ENCODE measurements at places on chromosomes 1 and 21.

- no peak for DNase-seq
Measured at GRCh38 chr21:31484219-31484618, 140.2 kb upstream of the TIAM1 start.

- DNase-seq = no peak
Measured at GRCh38 chr1:109933856-109934711, 23.4 kb downstream of the CSF1 start.

DNA sequence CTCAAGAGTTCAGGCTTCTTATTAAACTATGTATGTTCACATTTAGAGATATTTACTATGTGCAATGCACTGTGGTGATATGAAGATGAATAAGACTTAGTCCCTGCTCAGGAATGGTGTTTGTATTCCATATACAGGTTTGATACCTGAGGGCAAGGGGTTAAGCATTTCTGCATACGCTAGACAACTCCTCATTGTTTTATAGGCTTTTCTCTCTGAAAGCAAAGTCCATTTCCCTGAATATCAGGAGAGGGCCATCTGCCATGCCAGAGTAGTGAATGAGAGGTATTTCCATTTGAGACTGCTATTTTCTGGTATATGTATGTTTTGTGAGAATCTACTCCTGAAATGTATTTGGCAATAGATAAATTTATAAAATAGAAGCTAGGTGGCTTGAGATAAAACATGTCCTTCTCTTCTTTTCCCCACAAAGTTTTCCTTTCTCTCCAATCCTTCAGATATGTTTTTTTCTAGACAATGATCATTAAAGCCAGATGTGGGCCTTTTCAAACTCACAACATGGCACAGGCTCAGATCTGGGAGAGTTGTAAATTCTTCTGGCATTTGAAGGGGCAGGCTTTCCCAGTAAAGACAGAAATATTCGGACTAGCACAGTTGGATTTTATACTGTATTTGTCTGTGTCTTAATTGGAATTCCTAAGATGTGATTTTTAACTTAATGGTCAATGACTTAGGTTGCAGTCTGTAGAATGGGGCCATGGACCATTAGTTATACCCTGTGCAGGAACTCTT lies 73.3 kb upstream of the WDR26 start:
- DNase-seq = no peak

- DNase-seq = no peak
Measured at GRCh38 chr1:240244968-240245628, 153.4 kb downstream of the FMN2 start.

- no peak for DNase-seq
Measured at GRCh38 chr1:214326406-214326805, 45.4 kb downstream of the SMYD2 start.

DNA sequence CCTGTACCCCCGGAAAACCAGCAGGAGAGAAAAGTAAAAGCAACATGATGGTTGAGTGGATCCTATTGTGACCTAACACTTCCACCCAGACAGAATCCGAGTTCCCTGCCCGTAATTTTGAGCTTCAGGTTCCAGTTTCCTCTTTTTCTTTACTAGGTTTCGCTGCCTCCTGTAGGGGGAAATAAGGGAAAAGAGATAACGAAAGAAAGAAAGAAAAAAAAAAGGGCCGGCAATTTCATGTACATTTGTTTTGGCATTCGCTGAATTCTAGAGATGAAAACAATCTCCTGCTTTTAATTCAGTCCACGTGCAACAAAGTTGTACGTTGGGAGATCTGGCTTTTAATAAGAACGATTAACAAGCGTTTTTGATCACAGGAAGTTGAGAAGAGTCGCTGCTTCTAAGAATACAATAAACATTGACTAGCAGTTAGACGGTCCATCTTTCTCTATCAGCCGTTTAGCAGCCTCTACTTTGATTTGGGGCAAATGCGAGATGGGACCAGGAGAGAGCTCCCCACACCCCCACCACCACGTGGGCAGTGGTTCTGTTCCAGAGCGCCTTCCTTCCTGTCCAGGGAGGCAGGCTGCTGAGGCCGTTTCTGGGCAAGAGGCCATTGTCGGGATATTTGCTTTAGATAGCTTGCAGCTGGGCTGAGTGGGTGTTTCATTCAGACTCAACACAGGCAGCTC lies 155.9 kb upstream of the RUNX1 start:
- peak; percentile 16 for DNase-seq

DNA sequence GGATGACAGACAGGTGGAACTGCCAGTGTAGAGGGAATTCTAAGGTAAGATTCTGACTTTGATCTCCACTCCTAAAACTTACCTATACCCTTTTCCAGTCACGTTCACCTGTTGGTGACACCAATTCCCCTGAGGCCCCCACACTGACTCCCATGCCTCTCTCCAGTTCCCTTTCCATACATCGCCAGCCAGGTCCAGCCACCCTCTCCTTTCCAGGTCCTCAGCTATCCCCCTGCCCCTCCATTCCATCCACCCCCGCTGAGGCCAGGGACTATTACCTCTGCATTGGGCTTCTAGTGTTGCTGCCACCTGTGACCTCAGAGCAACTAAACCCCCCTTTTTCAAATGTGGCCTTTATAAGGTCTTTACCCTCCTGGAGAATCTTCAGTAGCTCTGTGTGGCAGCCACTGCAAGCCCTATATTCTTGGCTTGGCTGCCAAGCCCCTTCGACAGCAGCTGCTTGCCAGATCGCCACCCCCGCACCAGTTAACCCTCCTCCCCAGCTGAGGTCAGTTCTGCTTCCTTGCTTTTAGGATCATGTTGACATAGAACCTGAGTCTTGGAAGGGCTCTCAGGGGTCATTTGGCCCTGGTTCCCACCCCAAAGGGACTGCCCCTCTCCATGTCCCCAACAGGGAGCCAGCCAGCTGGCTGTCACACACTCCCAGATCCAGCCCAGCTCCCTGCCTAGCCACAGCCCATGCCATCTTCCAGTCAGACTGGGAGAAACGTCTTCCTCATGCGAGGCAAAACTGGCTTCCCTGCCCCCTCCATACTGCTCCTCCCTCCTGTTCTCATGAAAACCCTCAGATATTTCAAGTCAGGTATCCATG lies 14.7 kb downstream of the CSF1 start:
- no peak for DNase-seq

- no peak for DNase-seq
Measured at GRCh38 chr1:112998592-112999235, 42.7 kb upstream of the SLC16A1 start.

DNA sequence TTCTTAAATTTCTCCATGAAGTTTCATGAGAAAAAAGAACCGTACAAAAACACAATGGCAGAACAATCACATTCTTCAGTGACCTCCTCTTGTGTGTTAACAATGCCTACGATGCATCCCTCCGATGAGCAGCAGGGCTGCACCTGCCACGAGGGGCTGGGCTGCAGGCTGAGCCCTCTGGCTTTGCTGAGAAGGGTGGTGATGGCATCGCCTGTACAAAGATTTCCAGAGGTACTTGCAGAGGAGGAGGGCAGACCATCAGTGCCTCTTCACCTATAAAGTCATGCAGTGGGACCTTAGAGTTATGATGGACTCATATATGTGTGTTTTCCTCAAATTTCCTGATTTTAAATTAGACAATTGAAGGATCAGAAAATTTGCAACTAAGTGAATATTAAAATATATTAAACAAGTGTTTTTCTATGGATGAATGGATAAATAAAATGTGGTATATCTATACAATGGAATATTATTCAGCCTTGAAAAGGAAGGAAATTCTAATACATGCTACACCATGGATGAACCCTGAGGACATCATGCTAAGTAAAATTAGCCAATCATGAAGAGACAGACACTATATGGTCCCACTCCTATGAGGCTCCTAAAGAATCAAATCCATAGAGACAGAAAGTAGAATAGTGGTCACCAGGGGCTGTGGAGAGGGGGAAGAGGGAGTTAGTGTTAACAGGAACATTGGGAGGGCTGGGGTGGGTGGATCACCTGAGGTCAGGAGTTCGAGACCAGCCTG lies 489.3 kb downstream of the SIPA1L2 start:
- no peak for DNase-seq

DNA sequence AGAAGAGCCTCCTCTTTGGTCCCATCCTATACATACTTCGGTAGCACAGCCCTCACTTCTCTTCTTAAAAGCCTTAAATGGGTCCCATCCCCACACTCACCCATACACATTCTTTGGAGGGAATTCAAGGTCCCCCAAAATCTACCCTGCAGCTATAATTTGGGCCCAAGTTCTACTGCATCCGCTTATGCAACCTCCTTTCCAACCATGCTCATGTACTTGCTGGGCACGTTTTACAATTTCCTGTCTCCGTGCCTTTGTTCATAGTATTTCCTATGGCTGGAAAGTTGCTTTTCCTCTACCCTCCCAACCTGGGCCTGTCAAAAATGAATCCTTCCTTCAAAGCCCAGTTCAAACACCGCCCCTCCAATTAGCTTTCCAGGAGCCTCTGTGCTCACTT lies 99.7 kb downstream of the SLC45A1 start:
- DNase-seq = no peak

DNA sequence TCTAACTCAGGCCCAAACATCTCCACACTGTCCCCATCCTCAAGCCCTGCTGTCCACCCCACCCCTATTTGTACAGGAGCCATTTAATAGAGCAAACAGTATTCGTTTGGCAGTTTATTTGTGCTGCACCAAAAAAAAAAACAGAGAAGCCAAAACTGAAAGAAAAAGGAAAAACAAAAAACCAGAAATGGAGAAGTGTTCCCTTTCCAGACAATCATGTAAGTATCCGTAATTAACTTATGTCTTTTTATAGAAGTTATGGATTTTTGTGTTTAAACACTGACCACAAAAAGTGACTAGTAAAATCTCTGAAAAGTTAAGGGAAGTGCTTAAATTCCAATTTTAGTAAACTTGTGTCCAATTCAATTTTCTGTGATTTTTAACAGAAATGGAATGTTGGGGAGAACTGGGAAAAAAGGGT lies 40.4 kb upstream of the ZBTB18 start:
- no peak for DNase-seq

DNA sequence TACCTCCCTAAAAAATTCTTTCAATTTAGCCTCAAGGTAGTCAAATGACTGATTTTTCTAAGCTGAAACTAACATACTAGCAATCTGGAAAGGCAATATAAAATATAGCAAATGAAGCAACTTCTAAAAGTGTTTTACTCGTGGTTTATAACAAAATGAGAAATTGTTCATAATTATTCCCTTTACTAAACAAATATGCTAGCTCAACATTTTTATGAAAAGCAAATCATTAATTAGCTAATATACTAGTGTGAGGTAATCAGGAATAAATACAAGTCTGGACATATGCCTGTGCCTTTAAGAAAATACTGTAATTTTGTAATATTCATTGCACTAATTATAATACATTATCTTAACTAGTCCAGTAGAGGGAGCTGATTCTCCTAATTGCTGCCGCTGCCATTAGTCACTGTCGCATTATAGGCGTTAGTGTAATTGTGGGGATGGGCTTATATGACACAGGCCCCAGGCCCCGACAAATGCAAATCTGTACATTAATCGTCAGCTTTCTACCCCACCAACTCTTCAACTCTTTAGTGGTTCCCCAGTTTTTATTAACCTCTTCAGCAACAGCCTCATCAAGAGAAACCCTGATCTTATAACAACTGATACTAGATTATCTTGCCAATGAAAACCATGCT lies 160.9 kb downstream of the GABPA start:
- peak; percentile 38 for DNase-seq

DNA sequence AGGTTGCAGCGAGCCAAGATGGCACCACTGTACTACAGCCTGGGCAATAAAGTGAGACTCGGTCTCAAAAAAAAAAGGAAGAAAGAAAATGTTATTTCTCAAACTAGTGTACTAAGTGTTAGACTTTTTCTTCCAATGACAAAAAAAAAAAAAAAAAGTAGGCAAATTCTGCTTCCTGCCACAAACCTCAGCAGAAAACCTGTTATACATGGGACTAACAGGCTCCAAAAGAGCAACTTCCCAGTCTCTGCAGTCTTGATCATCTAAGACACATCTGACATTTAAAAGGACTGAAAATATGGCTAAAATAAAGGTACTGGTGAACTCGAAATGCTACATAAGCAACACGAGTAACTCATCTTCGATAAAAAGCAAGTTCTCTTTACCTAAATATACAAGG lies 59.6 kb downstream of the HSF2BP start:
- no peak for DNase-seq

- no peak for DNase-seq
Measured at GRCh38 chr21:15976807-15977206, 247.0 kb downstream of the USP25 start.

GRCh38 chr1:231376875-231377549 lies 38.9 kb downstream of the SPRTN start:
- no peak for DNase-seq

GRCh38 chr1:168634951-168635532 lies 58.6 kb downstream of the XCL1 start:
- DNase-seq = no peak

- DNase-seq = no peak
Measured at GRCh38 chr21:34671462-34671861, 2.7 kb downstream of the CLIC6 start.

DNA sequence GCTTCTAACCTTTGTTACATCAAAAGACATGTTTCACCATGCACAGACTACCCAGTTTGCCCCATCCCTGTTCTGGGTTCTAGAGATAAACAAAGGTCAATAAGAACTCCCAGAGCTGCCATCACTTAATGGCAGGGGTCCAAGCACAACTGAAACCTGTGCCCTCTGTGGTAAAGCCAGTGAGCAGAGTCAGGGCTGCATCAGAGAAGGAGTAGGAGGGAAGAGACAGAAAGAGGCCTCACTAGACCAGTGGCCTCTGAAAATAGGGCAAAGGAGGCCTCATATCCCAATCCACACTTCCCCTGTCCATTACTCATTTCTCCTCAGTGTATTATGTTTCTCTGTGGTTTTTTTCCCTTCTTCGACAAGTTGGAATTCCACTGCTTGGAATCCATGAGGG lies 10.2 kb downstream of the ATP1A2 start:
- DNase-seq = no peak

- DNase-seq = peak; percentile 26
Measured at GRCh38 chr1:234962340-234962989, 166.2 kb downstream of the TOMM20 start.

DNA sequence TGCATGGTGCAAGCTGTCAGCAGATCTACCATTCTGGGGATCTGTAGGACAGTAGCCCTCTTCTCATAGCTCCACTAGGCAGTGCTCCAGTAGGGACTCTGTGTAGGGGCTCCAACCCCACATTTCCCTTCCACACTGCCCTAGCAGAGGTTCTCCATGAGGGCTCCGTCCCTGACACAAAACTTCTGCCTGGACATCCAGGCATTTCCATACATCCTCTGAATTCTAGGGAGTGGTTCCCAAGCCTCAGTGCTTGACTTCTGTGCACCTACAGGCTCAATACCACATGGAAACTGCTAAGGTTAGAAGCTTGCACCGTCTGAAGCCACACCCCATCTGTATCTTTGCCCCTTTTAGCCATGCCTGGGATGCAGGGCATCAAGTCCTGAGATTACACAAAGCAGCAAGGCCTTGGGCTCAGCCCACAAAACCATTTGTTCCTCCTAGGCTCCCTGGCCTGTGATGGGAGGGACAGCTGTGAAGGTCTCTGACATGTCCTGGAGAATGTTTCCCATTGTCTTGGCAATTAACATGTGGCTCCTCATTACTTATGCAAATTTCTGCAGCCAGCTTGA lies 117.0 kb upstream of the NFIA start:
- no peak for DNase-seq

Measured in CD4-positive, alpha-beta T cell treated with Interleukin-17A for 1 hour (primary cell).